ENCODE measurements at places on chromosomes 11 and 22.

DNA sequence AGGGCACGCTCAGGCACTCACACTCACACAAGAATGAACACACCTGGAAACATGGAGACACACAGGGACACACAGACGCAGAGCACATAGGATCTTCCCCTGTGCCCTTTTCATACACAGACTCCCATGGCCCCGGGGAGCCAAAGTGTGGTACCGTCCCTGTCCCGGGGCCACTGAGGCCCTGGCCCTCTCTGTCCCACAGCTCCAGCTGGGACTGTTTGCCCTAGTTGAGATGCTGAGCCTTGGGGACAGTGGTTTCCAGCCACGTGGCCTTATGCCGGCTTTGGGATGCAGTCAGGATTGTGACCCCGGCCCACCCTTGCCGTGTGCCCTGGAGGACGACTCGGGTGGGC is 100.7 kb downstream of the BCR start:
- DNase-seq: no peak

DNA sequence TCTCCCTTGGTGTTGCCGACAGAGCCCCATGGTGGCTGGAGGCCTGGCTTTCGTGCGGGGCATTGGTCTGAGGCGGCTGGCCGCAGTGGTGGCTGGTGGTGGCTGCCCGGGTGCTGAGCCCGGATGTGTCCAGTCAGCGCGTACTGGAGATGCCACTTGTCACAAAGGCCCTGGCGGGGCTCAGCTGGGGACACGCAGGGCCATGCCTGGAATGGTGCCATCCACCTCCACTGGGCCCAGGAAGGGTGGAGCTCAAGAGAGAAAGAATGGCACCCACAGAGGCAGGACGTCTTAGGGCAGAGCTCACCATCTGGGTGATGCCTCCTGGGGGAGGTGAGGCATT is 92.5 kb downstream of the CEP164 start:
- DNase-seq: no peak

DNA sequence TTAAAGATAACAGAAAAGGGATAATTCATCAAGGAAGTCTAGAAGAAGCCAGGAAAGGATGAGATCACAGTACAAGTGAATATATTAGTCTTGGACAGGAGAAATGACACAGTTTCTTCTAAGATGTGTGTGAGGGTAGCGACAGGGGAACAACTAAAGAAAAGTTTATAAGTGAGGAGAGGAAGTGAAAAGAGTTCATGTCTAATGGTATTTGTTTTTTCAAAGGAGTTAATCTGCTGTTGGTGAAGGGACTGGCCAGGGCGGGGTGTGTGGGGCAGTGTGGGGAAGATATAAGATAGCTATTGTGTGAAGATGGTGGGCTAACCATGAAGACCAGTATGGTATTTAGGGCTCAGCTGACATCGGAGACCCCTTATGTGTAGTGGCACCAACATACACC is 7.6 kb upstream of the PPFIBP2 start:
- DNase-seq: no peak

GRCh38 chr11:126332221-126332711 is 23.2 kb upstream of the ST3GAL4 start:
- DNase-seq: peak; percentile 23

DNA sequence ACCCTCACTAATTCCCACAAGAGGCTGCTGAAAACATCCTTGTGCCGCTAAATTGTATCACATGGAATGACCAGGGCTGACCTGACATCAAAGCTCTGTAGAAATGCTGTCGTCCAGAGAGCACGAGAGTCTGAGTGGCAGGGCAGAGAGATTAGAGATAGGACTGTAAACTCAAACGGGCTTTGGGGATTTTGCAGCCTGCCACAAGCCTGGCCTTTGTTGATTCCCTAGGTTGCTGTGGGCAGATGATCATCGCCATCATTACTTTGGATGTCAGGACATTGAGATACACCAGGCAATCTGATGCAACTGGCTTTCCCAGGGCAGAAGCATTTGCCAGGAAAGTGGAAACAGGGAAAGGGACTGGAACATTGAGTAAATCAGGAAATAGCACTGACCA is 131.6 kb downstream of the ETS1 start:
- DNase-seq: no peak

DNA sequence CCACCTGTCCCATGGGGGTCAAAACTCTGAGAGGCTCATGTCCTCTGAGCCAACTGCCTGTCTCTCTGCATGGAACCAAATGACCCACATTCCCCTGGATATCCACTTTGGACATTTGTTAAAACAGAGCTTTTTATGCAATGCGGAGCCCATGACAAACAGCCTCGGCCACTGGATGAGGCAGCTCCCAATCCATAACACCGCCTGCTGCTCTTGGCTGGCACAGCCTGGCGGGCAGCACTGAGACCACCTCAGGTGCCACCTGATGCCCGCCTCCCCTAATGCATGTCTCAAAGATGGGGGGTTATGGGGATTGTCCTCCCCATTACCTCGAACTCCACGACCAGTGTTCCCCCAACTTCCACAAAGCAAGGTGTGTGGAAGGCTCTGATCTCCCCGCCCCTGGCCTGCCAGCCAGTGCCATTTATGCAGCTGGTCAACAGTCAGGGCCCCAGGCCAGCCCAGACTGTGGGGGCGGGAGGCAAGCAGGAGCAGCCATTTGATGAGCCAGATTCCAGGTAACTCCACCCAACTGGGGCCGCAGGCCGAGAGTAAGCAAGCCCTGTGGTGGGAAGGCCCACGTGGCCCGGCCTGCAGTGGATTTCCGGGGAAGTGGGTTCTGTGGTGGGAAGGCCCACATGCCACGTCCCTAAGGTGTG is 84.2 kb downstream of the PHF21B start:
- no peak for DNase-seq

DNA sequence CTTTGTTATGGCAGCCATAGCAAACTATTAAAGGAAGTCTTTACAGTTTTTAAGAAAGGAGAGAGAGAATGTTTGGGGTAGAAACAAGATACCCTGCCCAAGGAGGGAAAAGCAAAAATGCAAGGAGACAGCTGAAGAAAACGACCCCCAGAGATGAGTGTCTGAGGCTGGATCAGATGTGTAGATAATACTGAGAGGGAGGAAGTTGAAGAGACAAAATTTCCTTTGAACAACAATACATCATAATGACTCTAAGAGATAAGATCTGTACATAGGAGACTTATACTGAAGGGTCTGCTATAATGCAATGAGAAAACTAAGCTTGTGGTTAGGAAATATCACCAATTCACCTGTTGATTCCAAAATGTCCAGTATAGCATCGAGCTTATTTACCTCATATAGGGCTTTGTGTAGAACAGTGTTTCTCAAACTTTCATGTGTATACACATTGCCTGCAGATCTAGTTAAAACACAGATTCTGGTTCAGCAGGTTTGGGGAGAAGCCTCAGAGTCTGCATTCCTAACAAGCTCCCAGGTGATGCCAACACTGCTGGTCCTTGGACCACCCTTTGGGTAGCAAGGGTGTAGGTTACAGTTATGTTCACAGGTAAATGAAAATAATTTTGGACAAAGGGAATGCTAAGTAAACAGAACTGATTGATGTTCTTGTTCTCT is 5.8 kb upstream of the CEP295 start:
- no peak for DNase-seq

GRCh38 chr22:37519268-37520195 is at the start of gene CARD10:
CARD10 (minus strand) TSS chr22:37519415; CDS start chr22:37519200, 215 bp downstream.
- no peak for DNase-seq

DNA sequence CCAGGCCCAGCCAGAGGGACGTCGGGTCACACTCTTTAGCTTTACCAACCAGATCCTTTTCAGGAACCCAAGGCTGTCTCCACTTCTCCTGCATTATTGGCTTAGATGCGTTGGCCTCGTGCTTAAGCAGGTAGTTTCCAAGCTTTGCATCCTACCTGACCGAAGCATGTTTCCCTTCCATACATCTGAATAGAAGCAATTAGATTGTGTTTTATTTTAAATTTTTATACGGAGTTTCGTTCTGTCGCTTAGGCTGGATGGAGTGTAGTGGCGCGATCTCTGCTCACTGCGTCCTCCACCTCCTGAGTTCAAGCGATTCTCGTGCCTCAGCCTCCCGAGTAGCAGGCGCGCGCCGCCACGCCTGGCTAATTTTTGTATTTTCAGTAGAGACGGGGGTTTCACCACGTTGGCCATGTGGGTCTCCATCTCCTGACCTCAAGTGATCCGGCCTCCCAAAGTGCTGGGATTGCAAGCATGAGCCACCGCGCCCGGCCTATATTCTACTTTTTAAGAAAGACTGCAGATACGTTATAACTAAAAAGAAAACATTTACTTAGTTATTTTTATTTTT is 677 bp downstream of the DYNC2H1 start:
- no peak for DNase-seq

GRCh38 chr11:116984186-116984585 is 114.0 kb downstream of the SIK3 start:
- no peak for DNase-seq

DNA sequence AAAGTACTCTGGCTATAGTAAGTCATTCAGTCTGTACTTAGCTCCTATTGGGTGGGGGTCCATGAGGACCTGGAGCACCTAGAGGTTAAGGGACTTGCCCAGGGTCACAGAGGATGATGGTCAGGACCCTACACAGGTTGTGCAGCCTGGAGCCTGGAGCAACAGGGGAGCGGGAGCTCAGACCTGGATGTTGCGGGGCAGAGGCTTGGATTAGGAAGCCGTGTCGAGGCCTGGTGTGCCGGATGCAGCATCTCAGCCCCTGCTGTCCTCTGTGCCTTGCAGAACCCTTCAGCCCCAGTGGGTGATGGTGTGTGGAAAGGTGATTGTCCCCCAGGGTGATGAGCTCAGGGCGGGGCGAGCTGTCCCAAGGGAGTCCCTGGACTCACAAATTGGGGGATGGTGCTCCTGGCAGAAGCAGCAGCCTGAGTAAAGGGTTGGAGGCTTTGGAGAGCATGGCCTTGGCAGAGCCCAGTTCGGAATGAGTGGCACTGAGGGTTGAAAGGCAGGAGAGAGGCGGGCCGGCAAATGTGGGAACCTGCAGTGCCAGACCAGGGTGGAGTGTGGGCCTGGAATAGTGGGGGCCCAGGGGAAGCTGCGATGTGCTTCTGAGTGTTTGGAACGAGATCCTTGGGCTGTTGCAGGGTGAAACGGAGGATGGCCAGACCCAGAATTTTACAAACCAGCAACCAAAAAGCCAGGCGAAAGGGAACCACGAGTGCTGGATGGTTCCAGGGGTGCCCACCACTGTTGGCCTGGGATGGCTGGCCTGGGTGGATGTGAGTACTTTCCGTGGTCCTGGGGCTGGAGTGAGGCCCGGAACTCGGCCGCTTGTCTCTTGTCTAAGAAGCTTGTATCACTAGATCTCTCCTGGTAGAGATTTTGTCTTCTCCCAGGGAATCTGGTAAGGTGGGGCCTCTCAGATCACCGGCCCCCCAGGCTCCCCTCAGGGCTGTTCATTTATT is 2.9 kb downstream of the TPCN2 start:
- no peak for DNase-seq

DNA sequence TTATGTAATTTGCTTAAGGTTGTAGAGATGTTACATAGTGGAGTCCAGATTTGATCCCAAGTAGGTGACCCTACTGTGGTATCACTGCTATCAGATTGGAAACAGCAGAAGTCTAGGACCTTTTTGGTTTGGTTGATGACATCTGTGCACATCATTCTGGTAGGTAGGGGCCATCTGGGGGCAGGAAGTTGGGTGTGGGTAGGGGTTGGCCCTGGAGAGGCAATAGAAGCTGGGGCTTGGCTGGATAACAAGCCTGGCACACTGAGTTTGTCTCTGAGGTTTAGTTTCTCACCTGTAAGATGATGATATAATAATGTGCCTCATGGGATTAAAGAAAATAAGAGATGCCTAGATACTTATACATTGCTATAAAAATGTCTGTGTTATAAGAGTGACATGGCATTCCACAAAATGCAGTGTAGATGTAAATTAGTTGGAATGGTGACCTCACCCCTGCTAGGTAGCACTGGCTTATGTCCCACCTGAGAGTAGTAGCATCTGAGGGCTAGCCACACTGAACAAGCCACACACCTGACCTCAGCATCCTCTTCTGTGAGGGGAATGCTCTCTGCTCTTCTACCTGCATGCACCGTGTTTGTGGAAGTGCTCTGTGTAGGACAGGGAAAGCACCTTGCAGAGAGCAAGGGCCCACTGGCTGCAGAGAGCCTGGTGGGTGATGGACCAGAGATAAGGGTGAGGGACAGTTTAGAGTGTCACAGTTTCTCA is 36.9 kb downstream of the PTPRJ start:
- DNase-seq: peak; percentile 49

DNA sequence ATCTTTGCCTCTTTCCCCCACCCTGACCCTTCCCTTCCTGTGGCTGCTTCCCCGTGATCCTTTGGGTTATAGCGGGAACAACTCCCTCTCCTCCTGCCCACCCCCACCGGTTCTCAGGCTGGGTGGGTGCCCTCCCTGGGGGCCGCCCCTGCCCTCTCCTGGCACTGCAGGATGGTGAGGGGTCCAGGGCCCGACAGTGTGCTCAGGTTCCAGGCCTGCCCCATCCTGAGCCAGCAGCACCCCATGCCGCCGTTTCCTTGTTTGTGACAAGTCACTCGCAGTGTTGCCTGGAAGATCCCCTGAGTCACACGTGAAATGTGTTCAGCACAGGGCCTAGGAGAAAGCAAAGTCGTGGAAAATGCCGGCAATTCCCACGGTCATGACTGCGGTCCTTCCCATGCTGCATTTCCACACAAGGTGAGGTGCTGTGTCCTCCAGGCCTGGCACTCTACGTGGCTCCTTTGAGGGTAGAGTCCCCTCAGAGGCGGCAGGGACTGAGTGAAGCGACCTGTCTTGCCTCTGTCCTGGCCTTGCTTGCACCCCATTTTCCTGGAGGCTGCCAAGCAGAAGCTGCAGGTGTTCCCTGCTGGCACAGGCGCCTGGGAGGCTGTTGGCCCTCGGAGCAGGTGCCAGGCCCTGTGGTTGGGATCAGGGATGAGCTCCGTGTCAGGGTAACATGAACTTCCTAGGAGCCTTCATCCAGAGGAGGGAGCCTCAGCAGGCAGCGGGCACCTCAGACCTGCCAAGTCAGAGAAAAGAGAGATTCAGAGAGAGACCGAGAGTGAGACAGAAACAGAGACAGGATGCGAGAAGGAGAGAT is 80.5 kb upstream of the LINC01488 start:
- DNase-seq: no peak

DNA sequence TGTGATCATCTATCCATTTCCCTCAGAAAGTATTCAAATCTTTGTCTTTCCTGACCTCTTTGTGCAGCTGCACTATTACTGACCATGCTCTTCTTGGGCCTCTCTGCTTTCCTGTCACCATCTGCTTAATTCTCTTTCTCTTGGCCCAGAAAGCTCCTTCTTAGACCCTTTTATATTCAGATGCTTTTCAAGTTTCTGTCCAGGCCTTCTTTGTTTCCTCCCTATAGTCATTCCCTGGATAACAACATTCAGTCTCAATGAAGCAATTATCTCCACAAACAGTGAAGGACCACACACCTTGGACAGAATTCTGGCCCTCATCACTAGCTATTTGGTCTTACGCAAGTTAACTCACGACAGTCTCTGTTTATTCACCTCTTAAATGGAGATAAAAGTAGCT is 89.7 kb downstream of the LARGE2 start:
- no peak for DNase-seq
